Breast epithelium (tissue), 4 donors: ENCODE measurements at places on chromosomes 16 and 17. TPM values are rescaled to one million over a fixed set of nuclear protein-coding genes. Genes with fewer than 3 reads are reported as not detected.
A peak's percentile ranks its signal among the peaks of the same experiment; 100 is the strongest.

GRCh38 chr16:2341456-2342447 lies 1.2 kb upstream of the ABCA3 start:
- no peak for DNase-seq
- H3K36me3 ChIP-seq: no peaks in the 10 kb centered on the region
- H3K27ac ChIP-seq: peak overlapping the region; percentile 33
- no peaks in the 10 kb centered on the region for H3K27me3 ChIP-seq

PRAC1 gene
- not detected for total RNA-seq

GPT2 gene
- 21.7 TPM for total RNA-seq

DNA sequence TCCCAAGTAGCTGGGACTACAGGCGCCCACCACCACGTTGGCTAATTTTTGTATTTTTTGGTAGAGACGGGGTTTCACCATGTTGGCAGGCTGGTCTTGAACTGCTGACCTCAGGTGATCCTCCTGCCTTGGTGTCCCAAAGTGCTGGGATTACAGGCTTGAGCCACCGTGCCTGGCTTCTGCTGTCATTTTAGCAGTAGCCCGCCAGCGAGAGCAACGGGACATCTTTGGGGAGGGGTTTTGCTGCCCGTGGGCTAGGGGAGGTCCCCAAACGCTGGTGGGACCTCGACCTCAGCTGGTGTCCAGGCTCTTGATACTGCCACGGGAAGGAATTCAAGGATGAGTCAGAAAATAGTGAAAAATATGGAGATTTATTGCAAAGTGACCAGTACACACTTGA lies 108.1 kb upstream of the CACNG5 start:
- no peaks in the 10 kb centered on the region for H3K27me3 ChIP-seq
- no peak overlapping the region for H3K4me3 ChIP-seq

GRCh38 chr17:78168903-78169793 lies 767 bp downstream of the SYNGR2 start:
- no peak for DNase-seq
- peaks cover 11% of the 10 kb centered on the region for H3K4me1 ChIP-seq
- peak overlapping the region; percentile 67 for H3K4me3 ChIP-seq
- H3K27ac ChIP-seq: peak overlapping the region; percentile 90
- no peaks in the 10 kb centered on the region for H3K27me3 ChIP-seq

- no peak overlapping the region for H3K4me3 ChIP-seq
- H3K27ac ChIP-seq: peak overlapping the region; percentile 85
- no peaks in the 10 kb centered on the region for H3K36me3 ChIP-seq
- H3K4me1 ChIP-seq: no peaks in the 10 kb centered on the region
- DNase-seq: no peak
These were observed 2.9 kb downstream of the ZNF750 start for GRCh38 chr17:82836823-82837357.

DNA sequence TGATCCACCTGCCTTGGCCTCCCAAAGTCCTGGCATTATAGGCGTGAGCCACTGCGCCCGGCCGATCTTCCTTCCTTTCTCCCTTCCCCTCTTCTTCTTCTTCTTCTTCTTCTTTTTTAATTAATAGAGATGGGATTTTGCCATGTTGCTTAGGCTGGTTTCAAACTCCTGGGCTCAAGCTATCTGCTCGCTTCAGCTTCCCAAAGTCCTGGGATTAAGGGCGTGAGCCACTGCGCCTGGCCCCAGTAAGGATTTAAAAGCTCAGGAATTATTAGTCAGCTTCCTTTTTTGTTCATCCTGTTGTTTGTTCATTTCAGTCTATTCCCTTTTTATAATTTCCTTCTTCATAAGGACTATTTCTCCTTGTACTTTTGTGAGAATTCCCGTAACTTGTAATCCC lies 32.7 kb upstream of the LRRC37A start:
- no peak overlapping the region for H3K4me3 ChIP-seq
- no peaks in the 10 kb centered on the region for H3K4me1 ChIP-seq
- no peak for DNase-seq
- no peaks in the 10 kb centered on the region for H3K27me3 ChIP-seq
- H3K36me3 ChIP-seq: no peaks in the 10 kb centered on the region

CD300E gene
- total RNA-seq: under 0.01 TPM

KRT25 gene
- total RNA-seq: not detected

DNA sequence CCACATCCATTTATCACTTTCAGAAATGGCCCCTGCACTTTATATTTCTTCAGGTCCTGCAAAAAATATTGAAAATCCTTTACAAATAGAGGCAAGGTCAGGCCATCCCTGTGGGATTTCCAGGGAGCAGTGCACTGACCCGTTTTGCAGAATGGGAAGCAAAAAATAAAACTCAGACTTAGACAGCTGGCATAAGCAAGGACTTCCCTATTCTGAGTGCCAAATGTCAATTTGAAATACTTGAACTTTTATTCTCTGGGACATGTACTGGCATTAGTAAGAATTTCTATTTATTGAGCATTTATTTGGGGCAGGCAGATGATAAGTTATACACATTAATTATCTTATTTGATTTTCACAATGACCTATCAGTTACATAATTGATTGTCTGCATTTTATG lies 32.4 kb downstream of the PRKCB start:
- H3K4me3 ChIP-seq: no peak overlapping the region
- DNase-seq: no peak
- H3K27me3 ChIP-seq: no peaks in the 10 kb centered on the region
- no peaks in the 10 kb centered on the region for H3K4me1 ChIP-seq
- no peaks in the 10 kb centered on the region for H3K36me3 ChIP-seq

DNA sequence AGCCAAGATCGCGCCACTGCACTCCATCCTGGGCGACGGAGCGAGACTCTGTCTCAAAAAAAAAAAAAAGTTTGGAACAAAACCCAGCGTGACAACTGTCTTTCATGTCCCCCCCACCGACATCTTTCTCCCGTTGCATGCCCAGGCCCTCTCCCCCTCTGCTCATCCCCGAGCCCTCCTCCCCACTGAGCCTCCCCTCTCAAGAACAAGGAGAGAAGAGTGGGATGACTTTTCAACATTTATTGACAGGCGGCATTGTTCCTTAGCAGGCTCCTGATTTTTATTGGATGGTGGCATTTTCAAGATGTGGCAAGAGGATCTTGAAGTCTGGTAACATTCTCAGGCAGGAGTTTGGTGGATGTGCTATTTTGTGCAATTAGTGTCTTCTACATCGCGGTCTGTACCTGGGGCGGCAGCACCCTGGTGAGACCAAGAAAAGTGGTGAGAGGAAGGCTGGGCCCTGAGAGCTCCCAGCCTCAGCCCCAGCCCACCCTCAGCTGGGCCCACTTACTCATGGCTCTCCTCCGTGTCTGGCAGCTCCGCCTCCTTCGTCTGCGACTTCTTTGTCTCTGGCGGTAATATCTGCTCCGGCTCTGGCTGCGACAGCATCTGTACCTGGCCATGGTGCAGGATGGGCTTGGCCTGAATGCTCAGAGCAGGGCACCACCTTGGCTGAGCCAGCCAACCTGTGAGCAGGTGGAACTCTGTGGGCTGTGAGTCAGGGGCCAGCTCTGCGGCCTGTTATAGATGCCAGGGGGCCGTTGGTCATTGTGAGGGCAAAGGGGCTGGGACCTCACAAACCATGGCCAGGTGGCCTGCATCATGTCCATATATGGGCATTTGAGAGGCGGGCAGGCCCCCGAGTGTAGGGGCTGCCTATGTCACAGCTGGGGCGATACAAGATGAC lies at the start of gene PRM1:
PRM1 (minus strand) TSS at position 715 of the 907 bp plus-strand sequence; CDS start at position 623, 92 bp downstream.
- H3K36me3 ChIP-seq: no peaks in the 10 kb centered on the region
- H3K27ac ChIP-seq: no peak within 1 kb of the TSS
- no peak for DNase-seq

CTRL gene
- 1.8 TPM for total RNA-seq

- H3K4me1 ChIP-seq: no peaks in the 10 kb centered on the region
- H3K36me3 ChIP-seq: no peaks in the 10 kb centered on the region
- H3K27me3 ChIP-seq: no peaks in the 10 kb centered on the region
These were observed 103.1 kb upstream of the CDH5 start for GRCh38 chr16:66263168-66263972.

HS3ST3A1 gene
- 0.66 TPM for total RNA-seq

DNA sequence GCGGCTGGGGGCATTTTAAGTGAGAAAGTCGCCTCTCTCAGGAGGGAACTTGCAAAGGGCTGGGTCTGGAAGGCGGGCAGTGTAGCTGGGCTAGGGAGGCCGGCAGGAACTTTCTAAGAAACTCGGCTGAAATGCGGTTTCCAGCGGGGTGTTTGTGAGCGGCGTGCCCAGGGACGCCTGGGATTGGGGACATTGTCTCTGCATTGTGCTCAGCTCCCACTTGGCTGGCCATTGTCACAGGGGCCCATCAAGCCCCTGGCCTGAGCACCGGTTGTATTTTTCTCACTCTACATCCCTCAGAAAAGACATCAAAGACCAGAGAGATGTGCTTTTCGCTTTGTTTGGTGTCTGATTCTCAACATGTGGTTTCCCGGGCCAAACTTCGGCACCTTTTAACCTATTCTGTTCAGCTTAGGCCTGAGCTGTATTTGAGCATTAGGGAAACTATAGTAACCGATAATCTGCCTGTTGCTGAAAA lies 291.1 kb upstream of the IRX3 start:
- DNase-seq: no peak
- H3K36me3 ChIP-seq: no peaks in the 10 kb centered on the region
- no peaks in the 10 kb centered on the region for H3K27me3 ChIP-seq
- H3K27ac ChIP-seq: no peak overlapping the region
- no peaks in the 10 kb centered on the region for H3K4me1 ChIP-seq
- no peak overlapping the region for H3K4me3 ChIP-seq

DNA sequence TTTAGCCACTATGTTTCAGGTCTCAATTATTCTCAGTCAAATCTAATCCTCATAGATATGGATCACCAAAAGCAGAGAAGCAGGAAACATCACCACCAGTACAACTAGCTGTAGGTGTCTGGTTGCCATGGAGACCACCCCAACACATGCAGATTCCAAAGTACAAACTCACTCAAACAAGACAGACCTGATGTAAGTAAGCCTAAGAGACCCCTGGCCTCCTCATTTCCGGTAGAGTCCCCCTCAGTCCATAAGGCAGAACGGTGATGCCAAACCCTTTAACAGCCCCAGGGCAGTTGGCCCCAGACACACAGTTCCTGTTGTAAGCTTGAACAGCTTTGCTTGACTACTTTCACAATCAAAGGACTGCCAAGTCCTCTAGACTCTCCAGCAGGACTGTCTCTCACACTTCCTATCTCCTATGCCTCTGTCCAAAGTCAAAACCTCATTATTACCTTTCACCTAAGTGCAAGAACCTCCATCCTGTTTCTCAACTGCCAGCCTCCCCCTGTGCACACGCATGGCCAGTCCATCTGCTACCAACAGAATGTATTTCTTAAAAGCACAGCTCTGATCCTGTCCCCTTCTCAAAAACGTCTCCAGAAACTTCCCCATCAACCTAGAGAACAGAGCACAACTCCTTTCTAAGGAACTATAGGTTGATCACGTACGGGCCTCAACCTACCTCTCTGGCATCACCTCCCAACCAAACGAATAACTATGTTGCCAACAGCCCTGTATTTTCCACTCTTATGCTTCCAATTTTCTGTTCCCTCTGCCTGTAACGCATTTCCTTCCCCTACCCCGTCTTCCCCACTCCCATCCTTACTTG lies 23.9 kb downstream of the SLC39A11 start:
- no peak for DNase-seq
- H3K27ac ChIP-seq: peak overlapping the region; percentile 70
- no peaks in the 10 kb centered on the region for H3K4me1 ChIP-seq
- no peak overlapping the region for H3K4me3 ChIP-seq
- H3K36me3 ChIP-seq: no peaks in the 10 kb centered on the region

- H3K4me3 ChIP-seq: no peak overlapping the region
- no peak overlapping the region for H3K27ac ChIP-seq
- no peaks in the 10 kb centered on the region for H3K27me3 ChIP-seq
- DNase-seq: no peak
- H3K4me1 ChIP-seq: no peaks in the 10 kb centered on the region
These were observed 14.7 kb upstream of the KLHDC4 start for GRCh38 chr16:87780385-87780989.

CLEC10A gene
- total RNA-seq: 2.9 TPM

DNA sequence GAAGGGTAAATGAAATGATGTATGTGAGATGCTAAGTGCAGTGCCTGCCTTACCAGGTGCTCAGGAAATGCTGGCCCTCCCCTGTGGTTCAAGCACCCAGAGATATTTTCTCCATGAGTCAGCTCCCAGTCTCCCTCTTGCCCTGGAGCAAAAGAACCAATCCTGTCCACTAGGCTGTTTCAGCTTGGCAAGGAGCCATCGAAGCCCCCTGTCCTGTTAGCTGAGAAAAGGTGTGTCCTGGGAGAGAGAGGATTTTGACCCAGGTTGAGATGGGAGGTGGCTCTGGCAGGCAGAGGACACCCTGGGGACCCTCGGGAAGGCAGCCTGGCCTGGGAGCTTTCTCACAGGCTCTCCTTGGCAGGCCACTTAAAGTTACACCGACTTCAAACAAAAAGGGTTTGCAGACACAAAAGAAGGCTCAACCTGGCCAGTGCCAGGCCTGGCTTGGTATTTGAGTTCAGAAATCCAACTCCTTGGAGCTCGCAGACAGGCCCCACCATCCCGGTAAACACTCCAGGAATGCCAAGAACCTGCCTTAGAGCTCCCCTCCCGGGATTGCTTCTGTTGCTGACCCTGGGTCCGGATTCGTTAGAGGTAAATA lies 29.6 kb downstream of the NTN1 start:
- peak; percentile 45 for DNase-seq
- H3K27ac ChIP-seq: peak overlapping the region; percentile 67
- H3K4me1 ChIP-seq: no peaks in the 10 kb centered on the region
- no peaks in the 10 kb centered on the region for H3K36me3 ChIP-seq
- H3K4me3 ChIP-seq: no peak overlapping the region
- no peaks in the 10 kb centered on the region for H3K27me3 ChIP-seq

CCL8 gene
- 0.66 TPM for total RNA-seq

DNA sequence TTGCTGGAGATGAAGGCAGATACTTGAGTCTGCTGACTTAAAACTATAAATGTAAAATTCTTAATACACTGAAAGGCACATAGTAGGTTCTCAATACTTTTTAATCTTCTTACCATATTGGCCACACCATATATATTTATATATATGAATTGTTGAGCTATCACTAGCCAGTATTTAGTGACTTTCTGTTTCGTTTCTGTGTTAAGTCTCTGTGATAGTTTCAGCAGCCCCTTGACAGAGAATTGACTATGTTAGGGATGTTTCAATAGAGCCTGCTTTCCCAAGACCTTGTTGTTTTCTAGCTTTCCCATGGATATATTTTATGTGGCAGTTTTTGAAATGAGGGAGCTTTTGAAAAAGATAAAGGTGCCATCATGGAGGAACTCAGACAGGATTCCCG lies 206.5 kb upstream of the GOT2 start:
- no peaks in the 10 kb centered on the region for H3K27me3 ChIP-seq
- DNase-seq: no peak
- H3K27ac ChIP-seq: no peak overlapping the region
- no peak overlapping the region for H3K4me3 ChIP-seq
- no peaks in the 10 kb centered on the region for H3K4me1 ChIP-seq

CCL16 gene
- 0.48 TPM for total RNA-seq
